Esophagus mucosa (tissue), 1 donor: ENCODE measurements at places on chromosomes 1 and 21. TPM values are rescaled to one million over a fixed set of nuclear protein-coding genes. Genes with fewer than 3 reads are reported as not detected.

Gene LRRC40
- total RNA-seq: 9.1 TPM

Gene VAMP4
- total RNA-seq: 8.6 TPM

Gene BARHL2
- not detected for total RNA-seq

GRCh38 chr1:41618066-41618825, 133.8 kb upstream of the EDN2 start:
- ATAC-seq: peak; percentile 73

DNA sequence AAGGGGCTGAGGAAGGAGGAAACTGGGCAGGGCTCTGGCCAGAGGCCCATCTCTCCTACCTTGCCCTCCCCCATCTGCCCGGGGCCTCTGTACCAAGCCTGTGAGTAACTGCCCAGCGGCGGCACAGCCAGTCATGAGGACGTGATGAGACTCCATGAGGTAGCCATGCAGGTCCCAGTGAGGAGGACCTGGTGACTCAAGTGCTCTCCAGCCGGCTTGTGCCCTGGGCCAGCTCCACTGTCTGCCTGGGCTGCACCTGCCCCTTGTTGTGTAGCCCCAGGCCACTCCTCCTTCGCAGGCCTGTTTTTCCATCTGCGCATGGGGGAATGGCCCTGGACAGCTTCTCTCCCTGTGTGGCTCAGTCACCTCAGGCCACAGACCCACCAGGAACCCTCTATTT, 42.0 kb upstream of the PADI1 start:
- ATAC-seq: peak; percentile 70

GRCh38 chr1:154629061-154629674, 21.2 kb upstream of the ADAR start:
- no peak for ATAC-seq

DNA sequence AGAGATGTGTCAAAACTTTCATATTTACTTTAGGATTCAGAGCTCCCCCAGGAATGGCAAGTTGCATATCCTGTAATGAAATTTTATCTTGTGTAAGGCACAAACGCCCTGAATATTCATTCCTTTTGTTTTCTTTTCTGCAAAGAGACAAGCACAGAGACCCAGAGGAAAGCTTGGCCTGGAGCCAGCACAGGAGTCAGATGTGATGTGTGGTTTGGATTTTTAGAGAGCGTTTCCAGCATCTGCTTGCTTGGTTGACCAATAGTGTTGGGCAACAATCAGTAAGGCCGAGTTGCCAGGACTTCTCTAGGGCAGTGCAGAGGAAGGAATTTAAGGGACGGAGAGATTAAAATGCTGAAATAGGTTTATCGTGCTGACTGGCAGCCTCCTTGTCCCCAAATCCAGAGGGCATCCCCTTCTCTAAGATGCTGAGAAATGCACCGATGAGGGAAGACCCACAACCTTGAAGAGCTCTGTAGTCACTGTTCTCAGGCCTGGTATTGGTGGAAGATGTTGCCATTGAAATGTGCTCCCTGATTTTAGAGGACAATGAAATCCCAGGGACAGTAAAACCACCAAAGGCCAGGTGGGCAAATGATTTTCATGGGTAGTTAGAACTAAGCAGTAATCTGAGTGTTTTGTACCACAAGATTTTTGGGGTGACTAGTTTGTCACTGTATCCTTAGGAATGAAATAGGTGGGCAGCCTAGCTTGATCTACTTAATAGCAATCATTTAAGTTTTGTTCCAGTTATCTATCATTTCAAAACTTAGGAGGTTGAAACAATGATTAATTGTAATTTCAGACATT, 37.9 kb upstream of the RHOU start:
- no peak for ATAC-seq

- no peak for ATAC-seq
Measured at GRCh38 chr1:95257758-95258157, 23.7 kb downstream of the RWDD3 start.

- ATAC-seq: no peak
Measured at GRCh38 chr1:168428063-168428731, 115.6 kb downstream of the XCL2 start.

DNA sequence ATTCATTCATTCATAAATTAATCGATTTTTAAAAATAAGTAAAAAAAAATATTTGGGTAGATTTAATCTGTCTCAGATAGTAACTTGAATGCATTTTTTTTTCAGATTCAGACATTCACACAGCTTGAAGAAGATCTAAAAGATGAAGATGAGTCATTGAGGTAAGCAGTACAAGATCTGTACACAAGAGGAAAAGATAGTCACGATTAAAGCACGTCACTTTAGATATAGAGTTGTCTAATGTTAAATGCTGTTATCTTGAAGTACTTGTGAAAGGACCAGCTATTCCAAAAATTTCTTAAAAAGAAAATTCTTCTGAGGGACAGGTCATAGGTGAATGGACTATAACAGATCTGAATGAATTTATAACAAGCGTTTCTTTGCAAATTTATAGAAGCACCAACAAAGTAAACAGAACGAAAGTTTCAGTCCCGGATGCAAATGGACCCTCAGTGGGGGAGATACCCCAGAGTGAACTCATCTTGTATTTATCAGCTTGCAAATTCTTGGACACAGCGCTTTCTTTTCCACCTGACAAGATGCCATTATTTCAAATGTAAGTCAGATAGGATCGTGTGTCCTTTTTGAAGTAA, 31.2 kb upstream of the MORC3 start:
- ATAC-seq: no peak

- ATAC-seq: peak; percentile 81
Measured at GRCh38 chr1:248858096-248858890, 592 bp downstream of the ZNF692 start.

- no peak for ATAC-seq
Measured at GRCh38 chr1:66637146-66637545, 103.2 kb downstream of the SGIP1 start.

- no peak for ATAC-seq
Measured at GRCh38 chr1:54069791-54070170, 16.4 kb downstream of the TCEANC2 start.
